Stimulated activated CD4-positive, alpha-beta T cell treated with anti-CD3 and anti-CD28 coated beads, Interleukin-4, amount 100 ng/mL, for 4 hours (primary cell): ENCODE measurements at places on chromosomes 4 and X.
A peak's percentile ranks its signal among the peaks of the same experiment; 100 is the strongest.

GRCh38 chr4:2182994-2183393 is 58.9 kb downstream of the HAUS3 start:
- no peak for DNase-seq

- DNase-seq: no peak
These were observed 135.5 kb downstream of the TRAM1L1 start for GRCh38 chr4:116949856-116950255.

DNA sequence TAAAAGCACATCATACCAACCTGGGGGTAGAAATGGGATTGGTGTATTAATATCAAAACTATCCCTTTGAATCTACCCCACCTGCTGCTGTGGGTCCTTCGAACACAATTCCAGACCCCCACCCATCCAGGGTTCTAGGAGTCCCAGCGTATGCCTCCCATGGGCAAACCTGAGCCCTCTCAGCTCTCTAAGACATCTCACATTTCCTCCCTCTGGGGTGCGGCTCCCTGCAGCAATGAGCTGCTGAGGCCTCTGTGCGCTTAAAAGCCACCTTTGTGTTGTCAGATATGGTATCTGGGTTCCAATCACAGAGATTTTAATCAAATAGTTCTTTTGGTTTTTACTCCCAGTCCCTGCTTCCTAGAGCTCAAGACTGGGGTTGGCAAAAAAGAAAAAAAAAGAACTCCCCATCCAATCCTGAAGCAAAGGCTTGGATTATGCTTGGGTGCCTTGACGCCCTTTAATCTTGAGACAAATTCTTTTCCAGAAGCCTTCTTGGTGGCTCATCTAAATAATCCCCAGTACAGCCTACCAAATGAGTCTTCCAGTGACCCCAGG is 37.5 kb upstream of the NOCT start:
- no peak for DNase-seq

DNA sequence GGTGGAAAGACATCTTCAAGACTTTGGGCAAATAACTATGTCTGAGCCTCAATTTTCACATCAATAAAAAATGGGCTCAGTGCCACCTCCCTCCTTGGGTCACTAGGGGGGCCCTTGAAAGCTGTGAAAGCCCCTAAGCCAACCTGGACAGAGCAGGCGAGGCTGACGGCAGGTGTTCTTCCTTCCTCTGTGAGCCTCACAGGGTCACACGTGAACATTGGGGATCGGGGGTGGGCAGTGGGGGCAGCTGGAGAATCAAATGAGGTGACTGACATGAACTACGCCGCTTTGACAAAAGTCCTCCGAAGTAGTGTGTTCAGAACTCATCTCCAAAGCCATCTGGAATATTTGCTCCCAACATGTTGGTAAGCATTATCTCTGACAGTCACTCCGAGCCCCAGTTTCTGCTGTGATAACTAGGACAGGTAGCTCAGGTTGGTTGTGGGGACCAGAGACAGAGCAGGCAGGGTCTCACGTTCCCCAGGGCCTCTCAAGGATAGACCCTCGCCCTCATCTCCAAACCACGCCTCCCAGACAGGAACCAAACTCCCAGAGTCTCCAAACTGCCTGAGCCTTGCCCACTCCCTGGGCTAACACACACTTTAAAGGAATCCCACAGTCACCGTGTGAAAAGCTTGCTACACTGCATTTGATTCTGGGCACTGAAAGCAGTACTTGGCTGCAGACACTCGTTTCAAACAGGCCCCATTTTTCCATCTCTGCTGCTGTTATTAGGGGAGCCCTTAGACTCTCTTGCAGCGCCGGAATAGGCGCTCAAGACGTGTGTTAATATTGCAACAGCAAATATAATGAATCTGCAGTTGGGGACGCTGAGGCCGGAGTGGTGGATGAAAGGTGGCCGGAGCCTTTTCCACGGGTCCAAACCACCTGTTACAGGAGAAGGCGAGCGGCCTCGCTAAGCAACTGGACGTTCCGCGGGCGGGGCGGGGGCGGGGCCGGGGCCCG is 717 bp upstream of the WFS1 start:
- DNase-seq: no peak

DNA sequence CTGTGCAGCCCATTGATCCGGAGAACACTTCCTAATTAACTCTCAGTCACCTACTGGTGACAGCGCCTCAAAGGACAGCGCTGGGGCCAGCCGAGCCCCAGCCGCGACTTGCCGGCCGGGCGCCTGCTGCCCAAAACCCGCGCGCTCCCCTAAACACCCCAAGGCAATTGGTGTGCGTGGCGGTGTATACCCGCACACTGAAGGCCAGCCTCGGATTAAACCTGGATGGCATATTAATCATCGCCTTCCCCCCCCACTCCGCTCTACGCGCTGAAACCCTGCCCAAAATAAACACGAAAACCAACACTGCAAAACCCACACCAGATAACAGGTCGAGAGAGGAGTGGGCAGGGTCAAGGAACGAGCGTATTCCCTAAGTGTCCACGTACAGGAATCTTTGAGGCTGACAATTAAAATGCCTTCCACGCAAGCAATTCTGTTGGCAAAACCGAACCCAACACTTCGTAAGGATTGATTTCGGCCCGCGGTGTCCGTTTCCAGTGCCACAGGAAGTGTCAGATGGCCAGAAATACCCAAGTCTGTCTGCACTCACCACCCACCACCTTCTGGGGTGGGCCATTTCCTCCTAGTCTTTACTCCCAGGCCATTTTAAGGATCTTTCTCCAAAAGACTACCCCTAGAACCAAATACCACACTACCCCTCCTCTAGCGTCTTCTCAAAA is 2.7 kb downstream of the BCOR start:
- DNase-seq: peak; percentile 2

- no peak for DNase-seq
These were observed 46.1 kb downstream of the PSAPL1 start for GRCh38 chr4:7388627-7389026.

- no peak for DNase-seq
These were observed 175.8 kb downstream of the USP46 start for GRCh38 chr4:52483186-52483890.

- DNase-seq: no peak
These were observed 134.5 kb downstream of the ARHGAP6 start for GRCh38 chrX:11531226-11531625.
